ENCODE measurements at places on chromosomes 13 and 19. TPM values are rescaled to one million over a fixed set of nuclear protein-coding genes. Genes with fewer than 3 reads are reported as not detected.

Gene LYL1
- 3.4 TPM for total RNA-seq

Gene SIGLEC6
- total RNA-seq, result not detected

Gene UBL3
- total RNA-seq, result 23.3 TPM

Gene SMIM7
- total RNA-seq, result 74.8 TPM

Gene P2RY11
- 33.6 TPM for total RNA-seq

Gene FCAR
- total RNA-seq, result not detected

Gene APOE
- 290 TPM for total RNA-seq

Gene EFNB2
- 202 TPM for total RNA-seq

Gene CFAP97D2
- total RNA-seq, result not detected

Gene TLE6
- total RNA-seq, result 6.9 TPM

Gene WTIP
- total RNA-seq, result 45.9 TPM

Gene ADAT3
- total RNA-seq, result 15.5 TPM

Gene JSRP1
- 0.80 TPM for total RNA-seq

Gene IL12RB1
- total RNA-seq, result not detected

Gene FCGBP
- total RNA-seq, result 2.5 TPM

Gene IFI30
- 0.32 TPM for total RNA-seq

Gene NUMBL
- total RNA-seq, result 42.5 TPM

Gene F2RL3
- total RNA-seq, result not detected

Gene TMPRSS9
- 0.84 TPM for total RNA-seq

Gene ZNF772
- total RNA-seq, result 14.0 TPM

Gene FXYD3
- total RNA-seq, result 8.3 TPM

Gene MAU2
- total RNA-seq, result 107 TPM

Measured in mesothelial cell of epicardium (in vitro differentiated cells).